CD8-positive, alpha-beta memory T cell (primary cell): ENCODE measurements at places on chromosomes 7 and 10. TPM values are rescaled to one million over a fixed set of nuclear protein-coding genes. Genes with fewer than 3 reads are reported as not detected.

Gene ARL3
- 5.7 TPM for polyA plus RNA-seq

Gene ITIH2
- polyA plus RNA-seq: not detected

Gene PRKG1
- not detected for polyA plus RNA-seq

Gene RELN
- not detected for polyA plus RNA-seq

Gene ADCYAP1R1
- polyA plus RNA-seq: not detected

DNA sequence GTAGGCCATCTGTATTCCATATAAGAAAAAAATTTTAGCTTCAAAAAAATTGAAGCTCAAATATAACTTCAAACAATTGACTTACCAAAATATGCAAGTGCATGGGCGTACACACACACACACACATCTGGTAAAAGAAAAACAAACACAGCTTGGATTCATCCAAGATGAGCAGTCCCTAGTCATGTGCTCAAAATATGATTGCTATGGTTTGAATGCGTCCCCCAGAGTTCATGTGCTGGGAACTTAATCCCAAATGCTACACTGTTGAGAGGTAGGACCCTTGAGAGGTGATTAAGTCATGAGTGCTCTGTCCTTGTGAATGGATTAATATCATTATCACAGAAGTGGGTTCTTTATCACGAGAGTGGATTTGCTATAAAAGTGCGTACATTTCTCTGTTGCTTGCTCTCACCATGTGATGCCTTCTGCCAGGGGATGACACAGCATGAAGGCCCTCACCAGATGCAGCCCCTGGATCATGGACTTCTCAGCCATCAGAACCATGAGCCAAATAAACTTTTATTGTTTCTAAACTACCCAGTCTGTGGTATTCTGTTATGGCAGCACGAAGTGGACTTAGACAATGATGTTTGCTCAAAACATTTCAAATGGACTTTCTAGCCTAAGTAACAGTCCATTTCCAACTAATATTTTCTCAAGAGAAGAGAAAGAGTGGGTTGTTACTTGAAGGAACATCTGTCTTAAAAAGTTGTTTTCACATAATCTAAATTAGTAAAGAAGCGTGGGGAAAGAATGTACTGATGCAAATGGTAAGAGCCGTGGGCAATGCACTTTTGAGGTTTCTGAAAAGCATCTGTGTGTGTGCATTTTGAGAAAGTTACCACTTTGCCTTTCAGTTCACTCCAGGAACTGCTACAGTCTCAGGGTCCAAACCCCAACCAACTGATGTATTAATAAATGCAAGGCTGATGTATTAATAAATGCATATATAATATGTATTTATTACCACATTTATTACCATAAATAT is 15.1 kb upstream of the SVIL start:
- H3K36me3 ChIP-seq: no peaks in the 10 kb centered on the region
- no peak for DNase-seq
- H3K27me3 ChIP-seq: no peaks in the 10 kb centered on the region
- peaks cover 27% of the 10 kb centered on the region for H3K4me1 ChIP-seq
- no peak overlapping the region for H3K27ac ChIP-seq

DNA sequence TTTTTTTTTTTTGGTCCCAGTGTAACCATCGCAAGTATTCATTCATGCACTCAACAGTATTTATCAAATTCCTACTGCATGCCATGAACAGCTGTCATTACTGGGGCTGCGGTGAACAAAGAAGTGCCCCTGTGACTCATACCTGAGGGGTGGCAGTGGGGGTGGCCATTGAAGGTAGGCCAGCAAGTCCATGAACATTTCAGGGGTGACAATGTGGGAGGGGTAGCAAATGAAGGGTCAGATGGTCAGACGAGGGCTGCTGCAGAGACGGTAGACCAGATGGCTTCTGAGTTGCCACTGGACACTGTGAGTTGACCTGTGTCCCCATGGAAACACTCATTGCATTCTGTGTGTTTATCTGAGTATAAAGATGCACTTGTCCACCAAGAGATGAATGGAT is 92.5 kb upstream of the PITRM1 start:
- no peaks in the 10 kb centered on the region for H3K36me3 ChIP-seq
- no peak overlapping the region for H3K4me3 ChIP-seq
- H3K27ac ChIP-seq: no peak overlapping the region

DNA sequence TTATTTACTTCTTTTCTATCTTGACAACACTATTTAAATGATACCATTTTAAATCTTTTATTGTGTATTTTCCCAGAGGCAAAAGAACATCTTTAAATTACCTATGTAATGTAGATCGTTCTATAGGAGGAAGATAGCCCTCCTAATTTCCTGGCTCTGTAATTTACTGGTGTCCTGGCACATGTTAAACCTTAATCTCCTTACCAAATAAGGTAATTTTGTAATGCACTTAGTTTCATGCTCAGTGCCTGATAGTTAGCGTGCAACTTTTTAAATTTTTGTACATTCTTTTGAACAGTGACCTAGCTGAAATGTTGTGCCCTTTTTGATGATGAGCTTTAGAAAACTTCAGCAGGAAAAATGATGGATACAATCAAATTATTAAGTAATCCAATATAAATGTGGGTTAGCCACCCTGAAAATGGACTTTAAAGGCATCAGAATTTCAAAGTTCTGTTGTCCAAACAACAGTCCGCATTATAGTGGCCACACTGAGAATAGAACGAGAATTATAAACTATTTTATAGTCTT is 81.4 kb downstream of the ABCB5 start:
- no peaks in the 10 kb centered on the region for H3K27me3 ChIP-seq
- H3K36me3 ChIP-seq: no peaks in the 10 kb centered on the region
- H3K4me3 ChIP-seq: no peak overlapping the region
- H3K27ac ChIP-seq: no peak overlapping the region
- no peaks in the 10 kb centered on the region for H3K4me1 ChIP-seq
- no peak for DNase-seq

DNA sequence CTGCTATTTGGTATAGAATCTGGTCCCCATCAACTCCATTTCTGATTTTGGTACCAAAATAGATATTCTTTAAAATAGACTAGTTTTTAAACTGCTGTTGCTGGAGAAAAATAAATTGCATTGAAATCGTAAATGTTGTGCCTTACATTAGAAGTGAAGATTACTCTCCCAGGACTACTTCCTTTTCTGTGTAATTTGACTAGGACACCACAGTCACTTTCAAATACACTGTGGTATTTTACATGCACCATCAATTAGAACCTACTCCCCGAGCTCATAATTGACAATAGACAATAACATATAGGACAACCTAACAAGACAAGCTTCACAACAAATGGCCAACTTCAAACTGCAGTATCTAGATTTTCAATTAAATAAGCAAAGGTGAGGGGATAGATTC is 211.5 kb downstream of the DGKB start:
- DNase-seq: no peak
- no peaks in the 10 kb centered on the region for H3K4me1 ChIP-seq
- no peak overlapping the region for H3K4me3 ChIP-seq
- H3K36me3 ChIP-seq: no peaks in the 10 kb centered on the region
- no peak overlapping the region for H3K27ac ChIP-seq

DNA sequence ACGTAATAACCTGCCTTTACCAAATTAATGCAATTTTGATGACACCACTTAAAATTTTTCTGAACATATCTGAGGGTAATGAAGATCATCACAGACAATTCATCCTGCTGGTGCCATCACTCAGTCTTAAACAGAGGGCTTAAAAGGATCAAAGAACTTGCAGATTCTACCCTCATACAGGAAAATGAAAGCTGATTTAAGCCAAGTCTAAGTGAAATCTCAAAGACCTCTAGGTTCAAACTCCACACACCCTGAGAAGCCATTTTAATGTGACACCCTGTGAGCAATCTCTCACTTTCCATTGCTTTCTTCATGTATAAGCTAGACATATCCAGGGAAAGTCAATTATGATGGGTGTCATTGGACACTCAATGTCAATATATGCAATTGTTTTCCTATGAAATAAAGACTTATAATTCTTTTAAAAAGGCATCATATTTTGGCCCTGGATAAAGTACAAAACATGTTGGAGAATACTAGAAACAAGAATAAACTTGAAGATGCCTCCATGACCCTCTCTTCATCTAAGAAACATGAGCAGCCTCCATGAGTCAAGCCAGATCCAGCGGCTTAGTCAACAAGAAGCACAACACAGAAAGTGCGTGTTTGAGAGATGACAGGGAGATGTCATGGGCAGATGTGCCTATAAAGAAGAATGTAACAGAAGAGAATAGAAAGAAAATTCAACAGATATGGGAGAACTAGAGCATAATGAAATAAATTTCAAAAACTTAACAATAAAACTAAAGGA is 291.9 kb downstream of the PARD3 start:
- H3K4me1 ChIP-seq: no peaks in the 10 kb centered on the region
- no peaks in the 10 kb centered on the region for H3K27me3 ChIP-seq
- H3K4me3 ChIP-seq: no peak overlapping the region
- no peak overlapping the region for H3K27ac ChIP-seq
- H3K36me3 ChIP-seq: no peaks in the 10 kb centered on the region
- no peak for DNase-seq

DNA sequence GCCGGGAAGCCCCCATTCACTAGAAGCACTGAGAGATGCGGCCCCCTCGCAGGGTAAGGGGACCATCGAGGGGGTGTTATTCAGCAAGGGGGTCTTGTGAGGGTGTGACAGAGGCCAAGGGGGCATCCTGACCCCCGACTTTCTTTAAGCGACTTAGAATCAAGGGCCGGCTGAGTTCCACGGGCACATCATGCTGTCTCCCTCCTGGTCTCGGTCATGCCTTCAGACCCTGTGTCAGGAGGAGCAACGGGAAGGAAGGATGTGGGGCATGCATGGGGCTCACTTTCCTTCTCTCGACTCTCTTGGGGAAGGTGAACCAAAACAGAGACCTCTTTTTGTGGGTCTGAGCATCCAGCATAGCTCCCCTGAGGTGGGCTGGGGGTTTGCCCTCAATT is 2.5 kb downstream of the ACSL5 start:
- no peaks in the 10 kb centered on the region for H3K27me3 ChIP-seq
- peak overlapping the region; percentile 92 for H3K4me3 ChIP-seq
- DNase-seq: no peak

DNA sequence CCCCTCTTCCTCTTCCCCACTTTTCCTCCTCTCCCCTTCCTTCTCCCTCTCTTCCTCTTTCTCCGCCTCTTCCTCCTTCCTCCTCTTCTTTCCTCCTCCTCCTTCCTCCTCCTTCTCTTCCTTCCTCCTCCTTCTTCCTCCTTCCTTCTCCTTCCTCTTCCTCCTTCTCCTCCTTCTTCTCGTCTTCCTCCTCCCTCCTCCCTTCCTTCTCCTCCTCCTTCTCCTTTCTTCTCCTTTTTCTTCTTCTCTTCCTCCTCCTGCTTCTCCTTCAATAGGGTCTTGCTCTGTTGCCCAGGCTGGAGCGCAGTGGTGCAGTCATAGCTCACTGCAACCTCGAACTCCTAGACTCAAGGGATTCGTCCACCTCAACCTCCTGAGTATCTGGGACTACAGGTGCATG is 56.9 kb downstream of the PALD1 start:
- H3K27me3 ChIP-seq: no peaks in the 10 kb centered on the region
- H3K36me3 ChIP-seq: no peaks in the 10 kb centered on the region
- DNase-seq: no peak
- no peak overlapping the region for H3K27ac ChIP-seq
- H3K4me3 ChIP-seq: no peak overlapping the region

- DNase-seq: no peak
- no peaks in the 10 kb centered on the region for H3K36me3 ChIP-seq
- no peak overlapping the region for H3K4me3 ChIP-seq
- peaks cover 5% of the 10 kb centered on the region for H3K4me1 ChIP-seq
- peaks cover 13% of the 10 kb centered on the region for H3K27me3 ChIP-seq
Measured at GRCh38 chr10:120946497-120946896, 95.3 kb downstream of the WDR11 start.

DNA sequence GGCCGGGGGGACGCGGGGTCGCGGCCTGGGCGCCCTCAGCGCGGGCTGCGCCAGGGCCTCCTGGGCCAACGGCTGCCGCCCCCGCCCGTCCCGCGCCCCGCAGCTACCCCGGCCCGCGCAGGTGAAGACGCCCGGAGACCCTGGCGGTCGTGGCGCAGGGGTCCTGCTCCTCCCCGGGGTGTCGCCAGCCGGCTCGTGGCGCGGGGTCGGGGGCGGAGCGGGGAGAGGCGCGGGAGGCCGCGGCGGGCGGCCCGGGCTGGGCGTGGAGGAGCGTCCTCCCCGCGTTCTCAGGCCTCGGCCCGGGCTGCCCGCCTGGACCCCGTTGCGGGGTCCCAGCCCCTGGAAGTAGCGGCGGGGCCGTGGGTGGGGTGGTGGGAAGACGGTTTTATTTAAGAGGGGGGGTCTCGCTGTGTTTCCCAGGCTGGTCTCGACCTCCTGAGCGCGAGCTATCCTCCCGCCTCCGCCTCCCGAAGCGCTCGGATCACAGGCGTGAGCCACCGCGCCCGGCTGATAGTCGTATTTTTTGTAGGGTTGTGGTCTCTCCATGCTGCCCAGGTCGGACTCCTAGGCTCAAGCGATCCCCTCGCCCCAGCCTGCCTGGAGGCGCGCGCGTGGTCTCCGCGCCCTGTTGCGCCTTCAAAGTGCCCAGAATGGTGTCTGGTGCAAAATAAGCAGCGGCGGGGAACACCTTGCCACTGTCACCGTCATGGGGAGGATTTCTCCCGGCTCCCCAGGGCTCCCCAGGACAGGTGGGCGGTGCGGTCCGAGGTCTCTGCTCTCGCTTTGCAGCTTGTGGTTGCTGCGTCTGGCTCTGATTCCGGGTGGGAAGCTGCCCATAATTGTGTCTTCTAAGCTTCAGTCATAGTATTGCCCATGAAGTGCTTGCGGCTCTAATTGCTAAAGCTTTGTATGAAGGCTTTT is 15.3 kb upstream of the SUN1 start:
- no peaks in the 10 kb centered on the region for H3K27me3 ChIP-seq
- peak; percentile 19 for DNase-seq
- no peaks in the 10 kb centered on the region for H3K36me3 ChIP-seq
- H3K4me3 ChIP-seq: peak overlapping the region; percentile 71

DNA sequence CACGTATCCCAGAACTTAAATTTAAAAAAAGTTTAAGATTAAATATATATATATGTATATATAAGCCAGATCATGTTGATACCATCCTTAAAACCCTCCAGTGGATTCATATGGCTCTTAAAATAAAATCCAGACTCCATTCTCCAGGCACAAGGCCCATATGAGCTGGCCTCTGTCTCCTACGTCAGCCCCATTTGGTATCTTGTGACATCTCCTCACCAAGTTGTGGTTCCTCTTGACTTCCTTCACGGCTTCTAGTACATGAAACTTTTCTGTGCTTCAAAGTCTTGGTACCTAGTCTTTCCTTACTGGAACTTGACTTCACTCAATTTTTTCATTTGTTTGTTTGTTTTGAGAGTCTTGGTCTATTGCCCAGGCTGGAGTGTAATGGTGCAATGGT is 61.3 kb downstream of the PRLHR start:
- H3K27me3 ChIP-seq: no peaks in the 10 kb centered on the region
- no peaks in the 10 kb centered on the region for H3K4me1 ChIP-seq
- no peak overlapping the region for H3K4me3 ChIP-seq
- DNase-seq: no peak

DNA sequence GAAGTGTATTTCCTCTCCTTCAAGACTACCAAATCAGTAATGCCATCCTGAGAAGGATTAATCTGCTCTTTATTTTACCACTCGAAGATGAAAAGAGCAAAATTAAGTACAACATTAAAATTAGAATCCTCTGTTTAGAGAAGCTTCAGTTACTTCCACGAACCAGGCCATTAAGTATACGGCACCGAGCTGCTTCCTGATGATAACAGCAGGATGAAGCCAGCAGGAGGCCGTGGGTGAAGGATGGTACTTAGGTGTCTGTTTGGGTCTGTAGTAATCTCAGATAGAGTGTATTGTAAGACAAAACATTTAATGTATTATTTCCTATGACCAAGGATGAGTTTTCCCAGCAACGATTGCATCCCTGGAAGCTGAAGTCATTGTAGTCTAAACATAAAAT is 362.8 kb downstream of the SFMBT2 start:
- H3K27me3 ChIP-seq: no peaks in the 10 kb centered on the region
- no peaks in the 10 kb centered on the region for H3K36me3 ChIP-seq
- no peak overlapping the region for H3K27ac ChIP-seq
